Stimulated activated CD4-positive, alpha-beta T cell treated with anti-CD3 and anti-CD28 coated beads, Interleukin-1b, Interleukin-23, amount 100 ng/mL, for 4 hours (primary cell): ENCODE measurements at places on chromosomes 6 and 20.
A peak's percentile ranks its signal among the peaks of the same experiment; 100 is the strongest.

- DNase-seq, result no peak
These were observed 57.6 kb upstream of the HMGCLL1 start for GRCh38 chr6:55636406-55637102.

DNA sequence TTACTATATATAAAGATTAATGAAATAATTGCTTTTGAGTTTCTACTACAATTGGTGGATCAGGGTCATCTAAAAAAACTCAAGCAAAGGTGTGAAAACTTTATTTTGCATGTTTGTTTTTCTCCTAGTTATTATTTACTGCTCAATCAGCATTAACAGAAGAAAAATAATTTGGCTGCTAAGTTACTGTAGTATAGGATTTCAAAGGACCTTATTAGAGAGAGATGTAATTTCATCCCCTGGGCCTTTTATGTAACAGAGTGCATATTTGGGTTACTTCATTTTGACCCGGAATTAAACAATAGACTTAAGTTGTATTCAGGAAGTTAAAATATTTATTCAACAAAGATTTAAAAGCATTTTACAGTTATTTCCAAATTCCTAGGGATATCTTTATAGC is 49.8 kb downstream of the EYA4 start:
- DNase-seq, result no peak

DNA sequence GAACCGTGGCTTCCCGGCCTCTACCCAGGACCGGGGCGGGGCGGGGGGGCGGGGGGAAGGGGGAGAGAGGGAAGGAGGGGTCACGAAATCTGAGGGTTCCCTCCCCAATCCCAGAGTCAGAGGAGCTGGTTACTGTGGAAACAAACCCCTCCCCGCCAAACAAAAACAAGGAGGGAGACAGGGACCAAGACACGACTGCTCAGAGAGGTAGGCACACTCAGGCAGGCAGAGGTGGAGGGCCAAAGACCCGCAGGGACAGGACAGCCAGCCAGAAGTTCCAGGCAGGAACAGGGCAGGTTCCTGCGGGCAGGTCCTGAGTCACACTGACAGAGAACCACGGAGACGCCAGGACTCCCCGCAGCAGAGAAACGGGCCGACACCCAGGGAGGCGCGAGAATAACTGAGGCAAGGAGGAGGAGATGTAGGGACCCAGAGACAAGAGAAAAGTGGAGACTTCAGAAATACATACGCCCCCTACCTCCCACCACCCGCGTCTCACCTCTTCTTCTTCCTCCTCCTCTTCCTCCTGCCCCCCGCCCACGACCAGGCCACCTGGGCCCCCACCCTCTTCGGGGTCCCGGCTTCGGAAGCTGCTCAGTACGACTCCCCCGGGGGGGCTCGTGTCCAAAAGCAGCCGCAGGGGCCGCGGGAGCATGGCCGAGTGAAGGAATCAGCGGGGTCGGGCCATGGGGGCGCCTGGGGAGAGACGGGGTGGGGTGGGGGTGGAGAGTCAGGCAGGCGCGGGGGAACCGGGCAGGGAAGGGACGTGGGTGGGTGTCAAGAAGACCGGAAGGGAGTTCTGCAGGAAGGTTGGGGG is 578 bp downstream of the RGL2 start:
- peak; percentile 24 for DNase-seq

DNA sequence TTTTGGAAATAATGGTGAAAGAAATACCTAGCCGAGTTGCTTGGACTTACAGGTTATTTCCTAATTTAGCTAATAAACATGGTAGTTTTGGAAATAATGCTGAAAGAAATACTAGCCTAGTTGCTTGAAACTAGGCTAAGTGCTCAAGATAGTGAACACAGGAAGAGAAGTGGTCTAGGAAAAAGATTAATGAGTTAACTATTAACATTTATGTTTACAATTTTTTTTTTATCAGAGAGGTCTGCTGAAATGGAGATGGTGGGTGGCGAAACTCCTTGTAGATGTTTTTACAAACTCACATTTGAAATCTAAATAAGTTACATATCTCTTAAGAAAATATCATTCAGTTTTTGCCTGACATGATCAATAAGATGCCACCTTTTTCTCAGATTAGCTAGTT is 39.2 kb downstream of the MAPK14 start:
- DNase-seq, result no peak

DNA sequence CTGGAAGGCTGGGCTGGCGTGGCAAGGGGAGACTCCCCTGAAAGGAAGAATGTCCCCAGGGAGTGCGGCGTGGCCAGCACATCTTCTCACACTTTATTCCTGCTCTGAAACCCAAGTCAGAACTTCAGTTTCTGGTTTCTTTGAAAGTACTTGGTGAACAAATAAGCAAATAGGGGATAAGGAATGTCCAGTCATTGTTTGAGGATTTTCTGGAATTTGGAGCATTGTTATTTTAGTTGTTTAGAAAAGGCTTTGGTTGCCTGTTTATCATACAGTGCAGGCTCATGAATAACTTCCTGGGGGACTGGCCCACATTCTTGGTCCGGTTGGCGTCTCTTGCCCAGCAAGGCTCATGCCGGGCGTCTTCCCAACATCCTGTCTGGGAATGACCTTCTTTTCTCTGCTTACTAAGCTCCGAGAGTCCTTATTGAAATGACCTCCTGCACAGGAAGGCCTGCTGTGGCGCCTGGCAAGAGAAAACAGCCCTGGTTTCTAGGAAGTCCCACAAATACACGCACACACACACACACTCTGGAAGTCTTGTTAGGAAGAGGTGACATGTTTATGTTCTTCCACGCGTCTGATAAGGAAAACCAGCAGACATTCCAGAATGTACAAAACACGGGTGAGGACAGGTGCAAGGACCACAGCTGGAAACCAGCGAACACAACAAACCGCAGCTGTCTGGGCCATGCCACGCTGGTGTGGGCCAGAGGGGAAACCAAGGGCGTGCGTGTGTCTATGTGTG is 71.9 kb downstream of the TMEM170B start:
- no peak for DNase-seq

DNA sequence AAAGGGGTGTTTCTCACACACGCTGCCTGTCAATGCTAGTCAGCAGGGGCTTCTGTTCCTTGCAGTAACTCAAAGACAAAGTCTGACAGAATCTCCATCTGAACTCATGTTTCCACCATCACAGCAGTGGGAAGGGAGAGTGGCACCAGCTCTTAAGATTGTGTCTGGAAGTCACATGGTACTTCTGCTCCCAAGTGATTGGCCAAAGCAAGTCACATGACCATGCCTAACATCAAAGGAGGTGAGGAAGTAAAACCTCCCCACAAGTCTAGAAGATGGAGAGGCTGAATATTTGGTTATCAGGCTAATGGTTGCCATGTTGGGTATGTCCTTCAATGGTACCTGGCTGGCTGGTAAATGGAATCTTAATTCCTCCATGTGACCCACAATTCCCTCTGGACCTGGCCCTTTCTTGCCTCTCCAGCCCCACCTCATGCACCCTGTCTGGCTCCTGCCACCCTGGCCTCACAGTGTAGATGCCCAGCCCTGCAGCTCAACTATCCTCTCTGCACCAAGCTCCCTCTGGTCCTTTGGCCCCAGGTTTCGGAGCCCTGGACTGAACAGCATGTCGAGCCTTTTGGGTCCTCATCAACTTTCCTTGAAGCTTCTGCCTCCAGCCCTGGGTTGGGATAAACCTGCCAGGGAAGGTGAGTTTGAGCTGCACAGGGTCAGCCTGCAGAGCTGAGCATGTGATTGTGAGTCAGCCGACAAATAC is 51.0 kb upstream of the PMEPA1 start:
- no peak for DNase-seq

- no peak for DNase-seq
These were observed 73.3 kb downstream of the OTOR start for GRCh38 chr20:16821211-16822089.

DNA sequence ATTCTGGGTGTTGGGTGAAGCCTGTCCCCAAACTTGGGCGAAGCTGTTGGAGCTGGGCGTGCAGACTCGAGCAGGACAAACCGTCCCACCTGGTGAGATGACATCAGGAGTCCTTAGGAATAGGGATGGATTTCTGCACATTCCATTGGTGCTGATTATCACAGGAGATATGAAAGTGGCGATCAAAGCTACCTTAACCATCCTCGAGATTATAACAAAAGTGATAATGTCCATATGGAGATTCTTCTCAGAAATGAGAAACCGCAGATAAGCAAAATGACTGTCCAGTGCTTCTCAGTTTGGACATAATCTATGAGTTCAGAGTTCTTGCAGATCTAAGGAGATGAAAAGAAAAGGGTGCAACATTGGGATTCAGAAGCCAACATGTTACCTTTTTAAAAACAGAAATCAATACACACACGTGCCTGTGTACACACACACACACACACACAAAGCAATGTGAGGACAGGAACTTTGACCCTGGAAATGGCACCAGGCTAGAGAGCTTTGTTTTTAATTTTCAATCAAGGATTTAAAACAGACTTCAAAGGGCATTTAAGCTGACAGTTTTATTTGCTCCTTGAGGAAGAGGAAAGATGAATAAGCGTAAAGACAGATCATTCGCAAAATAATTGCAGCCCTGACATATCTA is 165.4 kb downstream of the CD83 start:
- DNase-seq, result no peak

- no peak for DNase-seq
These were observed 118.2 kb upstream of the RIPOR2 start for GRCh38 chr6:25053875-25054371.

- no peak for DNase-seq
These were observed 43.9 kb upstream of the CD93 start for GRCh38 chr20:23129891-23130621.

GRCh38 chr20:48956052-48956451 is 34.5 kb downstream of the ARFGEF2 start:
- DNase-seq, result no peak

DNA sequence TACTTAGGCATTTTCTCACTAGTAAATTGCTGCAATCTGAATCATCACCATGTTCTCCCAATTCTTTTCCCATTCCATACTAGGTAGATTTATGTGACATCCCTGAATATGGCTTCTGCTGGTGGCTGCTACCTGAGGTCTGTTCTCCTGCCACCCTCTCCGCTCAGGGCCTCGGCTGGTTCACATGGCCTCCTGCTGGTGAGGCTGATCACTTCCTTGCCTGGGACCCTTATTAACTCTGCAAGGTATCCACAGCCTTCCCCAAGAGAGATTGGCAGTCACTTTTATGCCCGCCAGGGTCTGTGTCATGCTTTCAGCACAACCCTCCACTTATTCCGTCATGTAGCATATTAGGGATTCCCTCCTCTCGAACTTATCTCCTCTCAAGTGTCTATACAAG is 424.5 kb upstream of the FLRT3 start:
- no peak for DNase-seq

DNA sequence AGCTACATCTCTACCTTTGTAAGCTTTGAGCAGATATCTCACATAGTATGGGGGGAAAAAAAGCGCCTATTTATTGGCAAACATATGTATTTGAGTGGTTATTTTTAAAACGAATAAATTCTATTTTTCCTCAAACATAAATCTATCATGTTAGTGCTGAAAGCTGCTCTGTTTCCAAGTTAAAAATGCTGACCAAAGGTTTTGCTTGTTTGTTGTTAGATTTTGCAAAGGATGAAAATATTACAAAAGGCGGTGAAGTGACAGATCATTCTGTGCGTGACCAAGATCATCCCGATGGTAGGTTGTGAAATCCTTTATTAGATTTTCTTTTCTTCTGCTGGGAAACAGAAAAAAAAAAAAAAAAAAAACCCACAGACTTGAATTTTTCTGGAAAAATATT is 605.9 kb downstream of the KIF16B start:
- DNase-seq, result no peak

DNA sequence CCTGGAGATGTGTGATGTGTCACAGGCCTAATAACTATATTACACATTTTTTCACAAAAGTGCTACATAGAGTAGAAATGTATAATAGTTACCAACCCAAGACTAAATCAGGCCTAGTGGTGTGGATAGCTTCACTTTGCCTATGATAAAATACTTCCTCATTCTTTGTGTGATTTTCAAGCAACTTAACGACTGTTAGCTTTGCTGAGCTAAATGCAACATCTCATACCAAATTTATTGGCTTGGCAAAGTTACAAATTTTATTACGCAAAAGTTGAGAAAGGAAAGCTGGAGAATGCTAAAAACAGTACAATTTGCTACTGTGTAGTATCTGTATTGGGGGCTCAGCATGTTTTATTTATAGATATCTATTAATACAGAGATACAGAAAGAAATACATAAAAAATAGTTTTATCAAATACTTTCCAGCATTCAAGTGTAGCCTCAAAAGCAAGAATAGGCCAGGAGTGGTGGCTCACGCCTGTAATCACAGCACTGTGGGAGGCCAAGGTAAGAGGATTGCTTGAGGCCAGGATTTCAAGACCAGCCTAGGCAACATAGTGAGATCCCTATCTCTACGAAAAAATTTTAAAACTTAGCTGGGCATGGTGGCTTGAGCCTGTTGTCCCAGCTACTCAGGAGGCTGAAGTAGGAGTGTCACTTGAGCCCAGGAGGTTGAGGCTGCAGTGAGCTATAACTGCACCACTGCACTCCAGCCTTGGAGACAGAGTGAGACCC is 3.6 kb upstream of the EDN1 start:
- DNase-seq, result no peak

- DNase-seq, result peak; percentile 22
These were observed 49.3 kb downstream of the PRR18 start for GRCh38 chr6:166258854-166259276.

GRCh38 chr6:83860359-83860755 is 868 bp downstream of the CYB5R4 start:
- no peak for DNase-seq

DNA sequence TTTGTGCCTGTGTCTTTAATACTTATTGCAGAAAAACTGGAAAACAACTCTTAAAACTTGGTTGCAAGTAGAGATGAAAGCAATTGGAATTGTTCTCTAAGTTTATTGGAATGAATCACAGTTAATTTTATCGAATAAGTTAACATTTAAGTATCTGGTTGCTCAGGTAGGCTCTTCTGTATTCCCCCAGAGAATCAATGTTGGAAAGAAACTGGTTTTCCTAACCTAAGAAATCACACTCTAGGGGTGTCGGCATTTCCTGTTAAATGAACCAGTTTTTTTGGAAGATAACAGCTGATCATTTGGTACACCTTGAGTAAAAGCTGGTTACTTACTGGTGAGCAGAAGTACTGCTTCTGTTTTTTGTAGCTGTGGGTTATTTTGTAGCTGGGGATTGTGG is 5.2 kb downstream of the TFAP2C start:
- no peak for DNase-seq

DNA sequence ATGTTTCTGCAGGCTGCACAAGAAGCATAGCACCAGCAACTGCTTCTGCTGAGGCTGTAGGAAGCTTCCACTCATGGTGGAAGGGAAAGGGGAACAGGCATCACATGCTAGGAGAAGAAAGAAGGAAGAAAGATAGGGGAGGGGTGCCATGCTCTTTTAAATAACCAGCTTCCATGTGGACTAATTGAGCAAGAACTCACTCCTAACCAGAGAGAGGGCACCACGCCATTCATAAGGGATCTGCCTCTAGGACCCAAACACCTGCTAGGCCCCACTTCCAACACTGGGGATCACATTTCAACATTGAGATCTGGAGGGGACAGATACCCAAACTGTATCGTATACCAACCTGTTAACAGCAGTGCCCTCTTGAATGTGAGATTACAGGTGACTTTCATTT is 46.9 kb upstream of the ARMC2 start:
- no peak for DNase-seq

DNA sequence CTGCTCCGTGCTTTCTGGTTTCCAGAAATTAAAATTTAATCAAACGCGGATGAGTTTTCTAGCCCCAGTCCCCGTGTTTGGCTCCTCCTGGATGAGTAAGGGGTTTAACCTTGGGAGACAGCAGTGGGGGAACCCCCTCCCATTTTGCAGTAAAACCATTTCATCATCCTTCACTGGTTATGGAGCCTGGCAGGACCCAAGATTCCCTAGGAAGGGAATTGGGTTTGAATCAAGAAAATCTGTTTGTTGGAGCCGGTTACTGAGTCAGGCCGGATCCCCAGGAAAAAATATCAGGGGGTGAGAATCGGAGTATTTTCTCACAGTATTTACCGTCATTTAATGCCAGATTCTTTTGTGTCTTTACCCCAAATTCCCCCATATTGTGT is 754 bp downstream of the YWHAB start:
- no peak for DNase-seq
